ENCODE measurements at places on chromosomes 11 and 22. TPM values are rescaled to one million over a fixed set of nuclear protein-coding genes. Genes with fewer than 3 reads are reported as not detected.

GRCh38 chr11:92627615-92628256, 341.7 kb upstream of the MTNR1B start:
- DNase-seq, result no peak

GRCh38 chr11:8087185-8087584, 6.2 kb downstream of the TUB start:
- DNase-seq, result no peak

- DNase-seq, result no peak
These were observed 5.6 kb downstream of the AP1B1 start for GRCh38 chr22:29382580-29383302.

GRCh38 chr11:116545912-116546311, 226.9 kb downstream of the BUD13 start:
- no peak for DNase-seq

- no peak for DNase-seq
These were observed 4.8 kb upstream of the DUSP8 start for GRCh38 chr11:1576825-1577224.

GRCh38 chr11:42593441-42593840, 718.4 kb upstream of the API5 start:
- no peak for DNase-seq

DNA sequence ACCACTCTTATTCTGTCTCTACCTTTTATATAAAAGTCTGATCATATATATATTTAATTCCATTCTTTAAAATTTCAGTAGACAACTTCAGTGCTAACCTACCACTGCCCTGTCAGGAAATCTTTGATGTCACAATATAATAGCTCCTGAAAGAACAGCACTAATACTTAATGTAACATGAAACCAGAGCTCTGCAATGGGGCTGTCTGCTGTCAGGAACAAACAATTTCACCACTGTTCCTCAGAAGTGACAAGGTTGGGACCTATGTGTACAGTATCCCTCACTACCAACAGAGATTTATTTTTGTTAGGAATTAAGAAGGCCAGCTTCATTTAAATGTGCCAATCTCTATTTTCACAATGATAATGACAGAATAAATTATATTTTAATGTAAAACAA, 165.5 kb upstream of the C11orf58 start:
- DNase-seq, result no peak

The SYT12 gene
- 0.32 TPM for total RNA-seq

The TBX1 gene
- total RNA-seq, result 3.6 TPM

The PIWIL4 gene
- 0.68 TPM for total RNA-seq

- no peak for DNase-seq
These were observed 30.5 kb upstream of the MRGPRX1 start for GRCh38 chr11:18969720-18970119.

- DNase-seq, result no peak
These were observed 11.3 kb upstream of the CDC42BPG start for GRCh38 chr11:64855596-64856304.

- no peak for DNase-seq
These were observed 520.2 kb downstream of the METTL15 start for GRCh38 chr11:28628412-28628811.

DNA sequence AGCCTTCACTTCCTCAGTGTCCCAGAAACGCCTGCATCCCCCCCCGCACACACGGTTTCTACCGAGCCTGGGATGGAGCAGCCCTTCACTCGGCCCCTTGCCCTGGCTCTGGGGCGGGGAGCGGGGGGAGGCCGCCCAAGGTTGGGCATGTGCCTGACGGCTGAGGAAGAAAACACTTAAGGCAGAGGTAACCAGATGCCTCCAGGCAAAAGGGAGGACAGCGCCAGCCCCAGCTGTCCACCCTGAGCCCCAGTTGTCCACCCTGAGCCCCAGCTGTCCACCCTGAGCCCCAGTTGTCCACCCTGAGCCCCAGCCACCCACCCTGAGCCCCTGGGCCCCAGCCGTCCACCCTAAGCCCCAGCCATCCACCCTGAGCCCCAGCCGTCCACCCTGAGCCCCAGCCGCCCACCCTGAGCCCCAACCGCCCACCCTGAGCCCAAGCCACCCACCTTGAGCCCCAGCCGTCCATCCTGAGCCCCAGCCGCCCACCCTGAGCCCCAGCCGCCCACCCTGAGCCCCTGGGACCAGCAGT, 3.8 kb upstream of the TTLL8 start:
- DNase-seq, result no peak

GRCh38 chr11:77049026-77049425, 14.8 kb downstream of the B3GNT6 start:
- DNase-seq, result no peak
